Right ventricle myocardium inferior (tissue), 1 donor: ENCODE measurements at places on chromosomes 5 and 9. TPM values are rescaled to one million over a fixed set of nuclear protein-coding genes. Genes with fewer than 3 reads are reported as not detected.

Gene SLC6A3
- total RNA-seq, result not detected

Gene GABRA6
- not detected for total RNA-seq

Gene ZCCHC10
- 18.4 TPM for total RNA-seq

Gene IGFBPL1
- total RNA-seq, result not detected

Gene MARCHF3
- 30.1 TPM for total RNA-seq

Gene ACOT12
- not detected for total RNA-seq

Gene EGFL7
- 72.0 TPM for total RNA-seq

Gene LCN9
- total RNA-seq, result not detected

Gene NEUROG1
- total RNA-seq, result not detected

Gene SPINK1
- not detected for total RNA-seq

Gene ADAMTS6
- 0.73 TPM for total RNA-seq
